ENCODE measurements at places on chromosomes 16 and 17. TPM values are rescaled to one million over a fixed set of nuclear protein-coding genes. Genes with fewer than 3 reads are reported as not detected.

Gene MNT
- 28.5 TPM for total RNA-seq

Gene BCAR1
- total RNA-seq, result 39.5 TPM

Gene TEKT5
- not detected for total RNA-seq

Gene NTN1
- total RNA-seq, result 4.7 TPM

Gene ZFP1
- 11.3 TPM for total RNA-seq

Gene KRT39
- total RNA-seq, result not detected

Gene ERN1
- 31.4 TPM for total RNA-seq

Gene TBC1D26
- total RNA-seq, result 4.2 TPM

Gene SMIM36
- total RNA-seq, result not detected

Gene ST6GALNAC1
- 4.4 TPM for total RNA-seq

Gene GNG13
- not detected for total RNA-seq

Gene ITFG1
- 24.8 TPM for total RNA-seq

Gene SLC47A2
- 0.74 TPM for total RNA-seq

Gene CHMP6
- total RNA-seq, result 31.7 TPM

Gene ZNHIT3
- total RNA-seq, result 13.5 TPM

Gene MT1F
- total RNA-seq, result 16.0 TPM

Gene GSDMA
- 0.74 TPM for total RNA-seq

Gene PPM1E
- total RNA-seq, result 0.25 TPM

Gene TRAPPC1
- total RNA-seq, result 74.4 TPM

Gene CSH2
- not detected for total RNA-seq

Gene FADS6
- 1.5 TPM for total RNA-seq

Gene EVI2B
- total RNA-seq, result 11.0 TPM

Gene SHCBP1
- total RNA-seq, result 0.74 TPM

Gene TNK1
- total RNA-seq, result 10.1 TPM

Gene SLC13A5
- total RNA-seq, result 1.7 TPM

Gene PRPF8
- 247 TPM for total RNA-seq

Gene IGFALS
- not detected for total RNA-seq

Gene WFIKKN2
- total RNA-seq, result 0.49 TPM

Gene KRTAP2-3
- total RNA-seq, result not detected

Gene PRSS22
- 38.8 TPM for total RNA-seq

Gene SOX15
- total RNA-seq, result 44.4 TPM

Gene ADCY7
- 18.9 TPM for total RNA-seq

Gene ASGR1
- 2.5 TPM for total RNA-seq

Gene TBC1D3D
- not detected for total RNA-seq

Gene TMEM235
- not detected for total RNA-seq

Gene CD300A
- total RNA-seq, result 4.2 TPM

Gene ARHGDIG
- not detected for total RNA-seq

Gene GP1BA
- total RNA-seq, result not detected

Gene ADAD2
- not detected for total RNA-seq

Gene C17orf50
- total RNA-seq, result not detected

Gene DHX38
- 54.8 TPM for total RNA-seq

Gene HS3ST2
- 11.8 TPM for total RNA-seq

Gene HOXB1
- not detected for total RNA-seq

Gene SLC12A3
- total RNA-seq, result not detected

Gene LRRC46
- not detected for total RNA-seq

Gene SPECC1
- 25.3 TPM for total RNA-seq

Gene THOC6
- total RNA-seq, result 22.6 TPM

Gene EEF2K
- total RNA-seq, result 50.3 TPM

Gene NMRAL1
- 35.6 TPM for total RNA-seq

Gene XPO6
- 72.7 TPM for total RNA-seq

Gene IRX5
- total RNA-seq, result 11.0 TPM

Gene PIPOX
- 1.7 TPM for total RNA-seq

Gene CA7
- total RNA-seq, result not detected

Gene SPNS2
- 79.3 TPM for total RNA-seq

Gene MLLT6
- 70.2 TPM for total RNA-seq

Gene TMEM98
- 85.0 TPM for total RNA-seq

Gene PRAC1
- total RNA-seq, result 9.6 TPM

Gene MYH3
- total RNA-seq, result 4.9 TPM

Gene LDHD
- total RNA-seq, result 10.1 TPM

Data from vagina (tissue), 2 donors.